H7 (cell line): ENCODE measurements at places on chromosomes 4 and X. TPM values are rescaled to one million over a fixed set of nuclear protein-coding genes. Genes with fewer than 3 reads are reported as not detected.

ZNF732 gene
- total RNA-seq, result not detected in 2 replicates

PRICKLE3 gene
- total RNA-seq, result 8.9 and 13.9 TPM in 2 replicates

DNA sequence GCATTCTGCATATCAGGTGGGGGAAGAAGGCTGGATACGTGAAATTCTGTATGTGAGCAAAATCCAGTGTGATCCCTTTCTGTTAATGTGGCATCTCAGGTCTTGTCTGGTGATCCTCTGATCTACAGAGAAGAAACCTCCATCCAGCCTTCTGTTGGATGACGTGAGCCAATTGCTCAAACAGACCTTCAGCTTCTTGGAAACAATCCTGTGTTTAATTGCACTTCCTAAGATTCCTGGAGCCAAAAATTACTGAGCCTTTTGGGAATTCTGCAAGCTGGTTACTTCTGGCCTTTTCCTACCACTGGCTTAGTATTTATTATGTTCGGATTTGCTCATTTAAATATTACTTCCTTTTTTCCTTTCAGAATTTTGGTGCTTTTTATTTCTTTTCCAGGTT, 51.2 kb downstream of the TRIML1 start:
- no peak for DNase-seq

- DNase-seq, result peak; percentile 12
These were observed 46.1 kb downstream of the CXorf58 start for GRCh38 chrX:23953908-23954269.

DNA sequence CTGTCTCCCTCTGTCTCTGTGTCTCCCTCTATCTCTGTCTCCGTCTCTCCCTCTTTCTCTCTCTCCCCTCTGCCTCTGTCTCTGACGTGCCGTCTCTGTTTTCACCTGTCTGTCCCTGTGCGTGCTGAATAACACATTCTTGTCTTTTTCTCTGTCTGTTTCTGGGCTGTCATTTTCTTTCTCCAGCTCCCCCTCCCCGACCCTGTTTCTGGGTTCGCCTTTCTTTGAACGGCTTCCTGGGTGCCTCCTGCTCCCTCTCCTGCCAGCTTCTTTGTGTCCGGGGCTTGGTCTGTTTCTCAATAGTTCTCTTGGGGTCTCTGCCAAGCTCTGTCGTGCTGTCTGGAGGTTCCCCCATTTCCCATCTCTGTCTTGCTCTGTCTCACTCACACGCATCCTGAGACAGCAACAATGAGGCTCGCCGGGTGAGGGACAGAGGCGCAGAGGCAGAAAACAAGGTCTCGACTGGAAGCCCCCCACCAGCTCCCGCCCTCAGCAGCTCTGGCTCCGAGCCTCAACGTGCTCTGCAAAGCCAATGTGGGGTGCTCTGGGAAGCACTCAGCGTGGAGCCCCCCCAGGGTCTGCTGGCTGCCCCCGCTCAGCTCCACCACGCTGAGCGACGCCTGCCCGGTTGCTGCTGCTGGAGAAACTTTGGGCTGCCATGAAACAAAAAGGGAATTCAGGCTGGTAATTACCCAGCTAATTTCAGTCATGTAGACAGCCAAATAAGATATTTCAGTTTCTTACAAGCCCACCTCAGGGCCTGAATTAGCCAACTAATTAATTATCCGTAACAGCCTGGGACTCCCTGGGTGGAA, 3.4 kb downstream of the CPLX1 start:
- DNase-seq, result peak; percentile 42
